Activated T-cell treated with anti-CD3 and anti-CD28 coated beads, Interleukin-2, amount 50 U/mL, for 72 hours (primary cell): ENCODE measurements at places on chromosomes 12 and 14. TPM values are rescaled to one million over a fixed set of nuclear protein-coding genes. Genes with fewer than 3 reads are reported as not detected.

The SYNDIG1L gene
- total RNA-seq = not detected

The RD3L gene
- not detected for total RNA-seq

The PTGDR gene
- total RNA-seq = 0.60 TPM

DNA sequence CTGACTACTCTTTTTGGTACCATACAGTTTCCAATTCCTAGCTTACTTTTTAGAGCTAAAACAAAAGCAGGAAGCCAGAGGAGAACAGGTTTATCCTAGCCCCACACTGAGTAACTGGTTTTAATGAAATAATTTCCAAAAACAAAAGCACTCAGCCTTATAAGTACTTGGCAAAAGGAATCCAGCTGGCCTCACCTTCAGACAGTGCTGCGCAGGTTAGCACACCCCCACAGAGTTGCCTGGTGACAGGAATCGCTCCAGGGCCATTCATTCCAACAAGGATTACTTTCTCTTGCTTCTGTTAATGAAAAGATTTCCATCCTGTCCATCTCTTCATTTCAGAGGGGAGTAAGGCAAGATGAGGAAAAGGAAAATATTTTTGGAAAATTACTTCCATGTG lies 84.6 kb downstream of the SCFD1 start:
- peaks cover 2% of the 10 kb centered on the region for H3K36me3 ChIP-seq
- DNase-seq = no peak
- H3K27ac ChIP-seq = no peak overlapping the region
- H3K4me3 ChIP-seq = no peak overlapping the region
- no peaks in the 10 kb centered on the region for H3K4me1 ChIP-seq

- no peak for DNase-seq
- H3K4me1 ChIP-seq = no peaks in the 10 kb centered on the region
- H3K27me3 ChIP-seq = no peaks in the 10 kb centered on the region
- no peak overlapping the region for H3K27ac ChIP-seq
- no peak overlapping the region for H3K4me3 ChIP-seq
- no peaks in the 10 kb centered on the region for H3K36me3 ChIP-seq
Measured at GRCh38 chr12:41211448-41211847, 23.3 kb downstream of the PDZRN4 start.
